ENCODE measurements at places on chromosomes 1 and 21. TPM values are rescaled to one million over a fixed set of nuclear protein-coding genes. Genes with fewer than 3 reads are reported as not detected.

DNA sequence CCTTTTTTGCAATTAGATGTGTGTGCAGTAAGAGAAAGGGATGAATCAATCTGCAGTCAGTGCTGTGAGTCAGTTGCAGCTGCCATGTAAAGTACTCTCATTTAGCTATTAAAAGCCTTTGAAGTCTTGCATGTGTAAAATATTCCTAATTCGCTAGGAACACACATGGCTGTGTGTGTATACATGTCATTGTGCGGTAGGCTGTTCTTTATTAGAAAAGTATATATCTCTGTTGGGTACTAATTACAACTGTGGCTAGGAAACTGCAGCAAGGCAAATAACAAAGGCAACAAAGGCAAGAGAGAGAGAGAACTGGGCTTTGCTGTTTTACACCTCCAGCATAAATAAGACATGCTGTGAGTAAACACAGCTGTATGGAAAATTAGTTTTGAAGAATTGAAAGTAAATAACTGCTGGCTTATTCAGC, 41.7 kb downstream of the EPB41 start:
- DNase-seq = no peak

DNA sequence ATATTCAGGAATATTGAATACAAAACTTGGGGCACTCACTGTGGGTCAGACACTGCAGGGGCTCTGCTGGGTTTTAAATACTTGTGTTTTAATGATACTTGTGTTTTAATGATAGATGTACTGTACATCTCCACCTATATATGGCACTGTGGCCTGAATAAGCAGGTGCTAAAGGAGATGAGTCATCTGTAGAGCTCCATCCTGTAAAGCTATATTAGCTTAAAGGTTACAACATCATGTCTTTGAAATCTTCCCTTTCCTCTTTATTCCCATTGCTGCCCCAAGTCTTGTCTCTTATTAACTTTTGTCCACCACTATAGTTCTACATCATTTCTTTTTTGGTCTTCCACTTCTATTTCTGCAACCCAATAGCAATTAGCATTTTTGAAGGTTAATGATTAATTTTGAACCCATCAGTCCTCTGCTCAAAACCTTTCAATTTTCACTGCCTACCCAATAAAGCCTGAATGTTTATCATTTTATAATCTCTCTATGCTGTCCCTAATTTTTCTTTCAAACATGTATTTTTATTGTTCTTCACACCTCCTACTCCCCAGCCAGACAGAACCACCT, 113.3 kb upstream of the PTGFR start:
- H3K36me3 ChIP-seq = no peaks in the 10 kb centered on the region
- H3K4me1 ChIP-seq = no peaks in the 10 kb centered on the region
- no peak overlapping the region for H3K4me3 ChIP-seq
- no peak overlapping the region for H3K27ac ChIP-seq
- H3K27me3 ChIP-seq = no peaks in the 10 kb centered on the region

DNA sequence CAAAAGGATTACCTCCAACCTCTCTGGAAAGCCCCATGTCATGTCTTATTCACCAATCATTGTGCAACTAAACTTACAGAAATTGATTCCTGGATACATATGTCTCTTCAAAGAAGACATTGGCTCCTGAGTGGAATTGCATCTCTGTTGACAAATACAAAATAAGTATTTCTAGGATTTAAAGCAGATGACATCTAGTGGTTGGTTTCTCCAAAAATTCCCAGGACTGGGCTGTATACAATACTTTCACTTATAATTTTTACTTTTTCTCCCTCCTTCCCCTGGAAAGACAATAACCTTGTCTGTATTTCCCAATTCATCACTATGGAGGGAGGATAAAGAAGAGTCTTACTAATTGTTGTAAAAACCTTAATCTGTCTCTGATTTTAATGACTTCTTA, 1347.4 kb downstream of the NCAM2 start:
- no peaks in the 10 kb centered on the region for H3K4me1 ChIP-seq
- no peak overlapping the region for H3K4me3 ChIP-seq
- H3K36me3 ChIP-seq = no peaks in the 10 kb centered on the region
- no peak for DNase-seq
- H3K27ac ChIP-seq = no peak overlapping the region

- H3K27me3 ChIP-seq = no peaks in the 10 kb centered on the region
- H3K36me3 ChIP-seq = no peaks in the 10 kb centered on the region
- no peak for DNase-seq
- H3K27ac ChIP-seq = no peak overlapping the region
- H3K4me1 ChIP-seq = peaks cover 6% of the 10 kb centered on the region
- H3K4me3 ChIP-seq = no peak overlapping the region
Observed at GRCh38 chr21:43591571-43591970, 67.7 kb downstream of the HSF2BP start.

DNA sequence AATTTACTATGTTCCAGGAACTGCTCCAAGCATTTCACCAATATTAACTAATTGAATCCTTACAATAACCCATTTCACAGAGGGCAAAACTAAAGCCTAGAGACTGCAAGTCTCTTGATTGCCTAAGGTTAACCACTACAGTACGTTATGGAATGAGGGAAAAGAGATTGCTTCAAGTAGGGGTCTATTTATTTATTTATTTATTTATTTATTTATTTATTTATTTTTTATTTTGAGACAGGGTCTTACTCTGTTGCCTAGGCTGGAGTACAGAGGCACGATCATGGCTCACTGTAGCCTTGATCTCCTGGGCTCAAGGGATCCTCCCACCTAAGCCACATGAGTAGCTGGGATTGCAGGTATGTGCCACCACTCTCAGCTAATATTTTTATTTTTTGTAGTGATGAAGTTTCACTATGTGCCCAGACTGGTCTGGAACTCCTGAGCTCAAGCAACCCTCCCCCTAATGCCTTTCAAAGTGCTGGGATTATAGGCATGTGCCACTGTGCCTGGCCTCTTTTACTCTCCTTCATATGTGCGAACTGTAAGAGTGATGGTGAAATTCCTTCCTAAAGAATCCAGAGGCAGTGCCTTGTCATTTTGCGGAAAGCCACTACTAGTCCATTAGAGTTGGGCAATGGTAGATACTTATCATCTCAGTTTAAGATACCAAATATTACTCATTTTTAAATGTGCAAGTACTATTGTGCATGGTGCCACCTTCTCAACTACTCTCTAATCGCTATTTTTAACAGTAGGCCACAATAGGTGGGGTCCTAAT, 65.7 kb upstream of the CYP2J2 start:
- no peaks in the 10 kb centered on the region for H3K4me1 ChIP-seq
- no peak overlapping the region for H3K27ac ChIP-seq
- DNase-seq = no peak
- no peak overlapping the region for H3K4me3 ChIP-seq
- H3K27me3 ChIP-seq = no peaks in the 10 kb centered on the region

GRCh38 chr1:45516465-45516864, 5.2 kb downstream of the PRDX1 start:
- no peak overlapping the region for H3K27ac ChIP-seq
- H3K36me3 ChIP-seq = peaks cover 64% of the 10 kb centered on the region

DNA sequence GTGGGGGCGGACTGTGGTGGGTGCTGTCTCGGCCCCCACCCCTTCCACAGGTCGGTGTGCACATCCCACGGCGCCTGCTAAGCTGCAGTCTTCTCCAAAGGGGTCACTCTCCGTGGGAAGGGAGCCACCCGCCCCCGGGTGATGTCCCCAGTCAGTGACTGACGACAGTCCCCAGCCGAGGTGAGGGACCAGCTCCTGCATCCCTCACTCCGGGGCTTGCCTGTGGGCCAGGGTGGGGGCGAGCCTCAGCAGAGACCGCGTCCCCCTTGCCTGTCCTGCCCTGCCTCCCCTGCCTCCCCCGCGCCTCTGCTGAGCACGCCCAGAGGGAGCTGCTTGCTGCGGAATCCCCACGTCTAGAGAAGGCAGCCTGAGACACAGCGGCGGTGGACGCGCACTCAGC, 35.9 kb upstream of the PDE9A start:
- DNase-seq = no peak
- no peaks in the 10 kb centered on the region for H3K36me3 ChIP-seq
- peaks cover 18% of the 10 kb centered on the region for H3K27me3 ChIP-seq
- peaks cover 6% of the 10 kb centered on the region for H3K4me1 ChIP-seq
- no peak overlapping the region for H3K27ac ChIP-seq
- H3K4me3 ChIP-seq = no peak overlapping the region

The CD52 gene
- 348 TPM for total RNA-seq

The KRTAP11-1 gene
- not detected for total RNA-seq

The HOOK1 gene
- total RNA-seq = 18.5 TPM

The CFHR4 gene
- not detected for total RNA-seq
